Fibroblast of skin of right quadriceps (primary cell): ENCODE measurements at places on chromosomes 1 and 21.

DNA sequence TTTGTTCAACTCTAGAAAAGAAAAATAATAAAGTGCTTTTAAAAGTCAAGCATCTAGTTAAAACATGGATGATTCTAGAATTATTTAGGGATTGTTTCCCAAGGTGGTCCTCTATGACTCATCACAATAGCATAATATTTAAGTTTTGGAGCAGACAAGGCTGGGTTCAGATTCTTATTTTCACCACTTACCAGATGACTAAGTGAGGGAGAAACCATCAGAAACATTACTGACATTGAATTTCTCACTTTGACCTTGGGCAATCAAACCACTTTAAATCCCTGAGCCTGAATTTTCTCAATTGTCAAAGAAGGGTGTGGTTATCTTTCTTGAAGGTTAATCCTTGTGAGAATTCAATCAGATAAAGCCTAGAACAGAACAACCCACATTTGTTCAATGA lies 102.5 kb upstream of the PTGFR start:
- peak; percentile 11 for DNase-seq

DNA sequence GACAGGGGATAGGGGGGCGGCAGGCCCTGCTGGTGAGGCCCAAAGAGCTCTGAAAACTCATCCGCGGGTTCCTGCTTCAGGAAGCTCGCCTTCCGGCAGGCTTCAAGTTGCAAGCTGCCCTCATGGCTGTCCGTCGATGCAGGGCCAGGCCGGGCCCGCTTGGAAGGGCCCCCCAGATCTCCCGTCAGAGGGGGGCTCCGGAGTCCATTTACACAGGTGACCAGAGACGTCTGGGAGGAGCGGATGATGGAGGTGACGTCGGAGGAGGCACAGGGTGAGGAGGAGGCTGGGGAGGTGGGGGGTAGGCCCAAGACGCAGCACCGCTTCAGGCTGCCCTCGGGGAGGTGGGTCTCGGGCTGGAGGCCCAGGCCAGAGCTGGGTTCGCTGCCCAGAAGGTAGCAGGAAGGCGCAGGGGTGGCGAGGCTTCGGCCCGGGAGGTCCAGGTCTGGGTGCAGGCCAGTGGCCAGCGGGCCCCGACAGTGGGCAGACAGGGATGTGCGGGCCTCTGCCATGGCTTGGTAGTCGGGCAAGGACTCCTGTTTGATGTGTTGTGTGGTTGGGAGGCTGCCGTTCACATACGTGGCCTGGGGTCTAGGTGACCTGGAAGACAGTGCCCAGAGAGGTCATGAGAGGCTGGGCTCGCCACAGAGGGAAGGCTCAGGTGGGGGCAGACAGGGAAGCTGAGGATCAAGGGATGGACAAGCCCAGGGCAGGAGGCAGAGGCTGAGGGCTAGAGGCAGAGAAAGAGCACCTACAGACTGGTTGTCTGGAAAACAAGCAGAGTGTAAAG lies 135.4 kb downstream of the DMRTB1 start:
- DNase-seq = no peak

DNA sequence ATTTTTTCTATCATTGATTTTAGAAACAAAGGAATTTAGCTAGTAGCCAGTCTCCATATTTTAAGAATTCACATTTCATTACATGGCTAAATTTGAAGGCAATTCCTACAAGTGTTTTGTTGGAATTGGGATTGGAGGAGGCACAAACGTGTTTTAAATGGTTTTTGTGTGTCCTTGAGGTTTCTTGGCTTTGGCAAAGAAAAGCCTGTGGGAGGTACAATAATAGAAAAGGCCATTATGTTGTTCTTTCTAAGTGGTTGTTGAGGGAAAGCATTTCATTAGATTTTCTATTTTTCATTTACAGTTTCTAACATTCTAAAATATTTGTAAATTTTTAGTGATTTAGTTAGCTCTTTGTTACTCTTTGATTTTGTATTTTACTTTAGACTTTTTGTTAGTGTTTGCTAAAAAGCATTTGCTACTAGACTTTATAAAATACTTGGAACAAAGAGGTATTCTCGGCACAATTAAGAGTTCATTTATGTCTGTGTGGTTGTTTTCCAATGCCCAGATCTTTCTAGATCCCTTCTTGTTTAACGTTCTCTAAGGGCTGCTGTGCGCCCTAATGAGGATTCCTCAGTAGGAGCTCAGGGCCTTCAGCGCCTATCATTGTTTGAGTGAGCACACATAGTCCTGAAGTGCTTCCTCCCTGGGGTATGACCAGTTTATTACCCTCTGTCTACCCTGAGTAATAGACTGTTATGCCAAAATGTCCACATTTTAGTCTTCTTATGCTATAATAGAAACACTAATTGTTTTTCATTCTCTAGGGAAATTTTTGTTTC lies 70.0 kb upstream of the KIAA1614 start:
- no peak for DNase-seq

DNA sequence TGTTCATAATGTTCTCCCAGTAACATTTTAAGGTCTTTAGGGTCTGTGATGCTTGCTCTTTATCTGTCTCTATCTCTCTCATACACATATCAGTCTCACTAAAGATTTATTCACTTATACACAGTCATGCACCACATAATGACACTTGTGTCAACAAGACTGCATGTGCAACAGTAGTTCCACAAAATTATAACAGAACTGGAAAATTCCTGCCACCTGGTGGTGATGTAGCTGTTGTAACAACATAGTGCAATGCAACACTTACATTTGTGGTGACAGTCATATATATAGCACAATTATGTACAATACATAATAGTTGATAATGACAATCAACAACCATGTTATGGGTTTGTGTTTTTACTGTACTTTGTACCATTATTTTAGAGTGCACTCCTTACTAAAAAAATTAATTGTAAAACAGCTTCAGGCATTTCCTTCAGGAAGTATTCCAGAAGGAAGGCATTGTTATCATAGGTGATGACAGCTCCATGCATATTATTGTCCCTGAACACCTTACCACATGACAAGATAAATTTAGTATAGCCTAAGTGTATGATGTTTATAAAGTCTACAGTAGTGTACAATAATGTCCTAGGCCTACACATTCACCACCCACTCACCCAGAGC lies 8.1 kb downstream of the TDRD5 start:
- peak; percentile 7 for DNase-seq
